ENCODE measurements at places on chromosomes 13 and 19.

DNA sequence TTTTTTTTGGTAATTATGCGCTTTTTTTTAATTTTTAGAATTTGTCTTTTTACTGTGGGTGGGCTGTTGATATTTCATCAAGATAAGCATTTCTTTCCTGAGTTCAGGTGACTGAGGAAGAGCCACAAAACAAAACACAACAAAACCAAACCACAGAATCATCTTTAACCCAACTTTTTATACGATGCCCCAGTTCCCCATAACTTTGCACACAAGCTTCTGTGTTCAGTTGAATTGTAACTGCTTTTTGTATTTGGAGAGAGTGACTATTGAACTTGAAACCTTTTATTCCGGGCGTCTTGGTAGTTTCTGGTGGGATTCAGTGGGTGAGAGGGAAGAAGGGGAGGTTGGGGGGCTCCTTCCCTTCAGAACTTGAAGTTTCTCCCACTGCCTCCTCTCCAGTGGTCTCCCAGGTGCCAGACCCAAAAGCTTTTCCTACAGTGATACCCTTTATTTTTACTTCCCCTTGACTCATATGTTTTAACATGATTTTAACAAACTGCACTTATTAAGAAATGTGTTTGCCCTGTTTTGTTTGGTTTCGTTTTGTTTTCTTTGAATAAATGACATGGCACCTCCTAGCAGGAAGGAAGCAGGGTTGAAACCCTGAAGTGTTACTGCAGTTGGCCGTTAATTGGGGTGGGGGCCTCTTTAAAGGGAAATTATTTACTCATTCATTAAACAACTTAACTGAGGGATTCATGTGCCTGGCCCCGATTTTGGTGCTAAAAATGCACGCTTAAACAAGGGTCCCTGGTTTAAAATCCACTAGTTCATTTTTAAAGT is 2.7 kb upstream of the CCDC97 start:
- no peak for DNase-seq

DNA sequence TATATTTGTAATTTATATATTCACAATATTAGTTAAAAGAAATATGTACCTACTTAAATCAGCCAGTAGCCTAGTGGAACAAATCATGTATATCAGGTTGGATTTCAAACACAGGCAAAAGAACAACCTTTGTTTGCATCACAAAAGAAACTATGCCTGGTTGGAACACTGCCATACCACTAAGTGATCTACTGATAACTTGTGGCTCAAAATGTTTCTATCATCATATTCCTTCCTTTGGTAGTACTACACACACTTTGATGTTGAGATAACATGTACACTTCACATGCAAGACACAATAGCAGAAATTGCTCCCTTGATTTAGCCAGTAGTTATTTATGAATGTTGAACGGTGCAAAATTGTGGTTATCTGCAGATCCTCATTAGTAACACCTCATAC is 146.0 kb upstream of the GPC6 start:
- DNase-seq: no peak

- DNase-seq: no peak
These were observed 61.8 kb upstream of the RANBP3 start for GRCh38 chr19:6039566-6040225.

DNA sequence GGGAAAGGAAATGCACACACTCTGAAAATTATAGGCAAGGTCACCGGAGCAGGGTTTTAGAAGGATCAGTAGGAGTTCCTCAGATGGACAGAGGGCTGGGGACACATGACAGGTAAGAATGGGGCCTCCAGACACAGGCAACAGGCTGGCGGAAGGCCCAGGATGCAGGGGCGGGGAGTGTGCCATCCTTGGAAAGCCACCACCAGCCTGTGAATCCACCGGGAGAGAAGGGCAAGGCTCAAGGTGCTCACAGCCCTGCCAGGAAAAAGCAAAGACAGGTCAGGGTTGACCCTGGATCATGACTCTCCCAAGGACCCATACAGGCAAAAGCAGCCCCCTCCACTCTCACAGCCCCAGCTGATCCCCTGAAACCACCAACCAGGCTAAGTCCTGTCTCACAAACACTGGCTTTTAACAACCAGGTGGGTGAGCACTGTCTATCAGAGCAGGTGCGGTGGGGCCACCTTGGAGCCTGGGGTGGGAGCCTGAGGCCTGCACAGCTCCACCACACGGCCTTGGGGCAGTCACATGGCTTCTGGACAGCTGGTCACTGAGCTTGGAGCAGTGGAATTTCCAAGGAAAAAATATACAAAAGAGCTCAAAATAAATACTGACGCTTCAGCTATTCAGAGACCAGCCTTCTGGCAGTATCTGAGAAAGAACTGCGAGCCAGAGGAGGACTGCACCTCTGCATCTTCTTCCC is 35.2 kb upstream of the ISYNA1 start:
- DNase-seq: no peak

GRCh38 chr13:108728370-108728769 is 99.0 kb downstream of the MYO16 start:
- no peak for DNase-seq

DNA sequence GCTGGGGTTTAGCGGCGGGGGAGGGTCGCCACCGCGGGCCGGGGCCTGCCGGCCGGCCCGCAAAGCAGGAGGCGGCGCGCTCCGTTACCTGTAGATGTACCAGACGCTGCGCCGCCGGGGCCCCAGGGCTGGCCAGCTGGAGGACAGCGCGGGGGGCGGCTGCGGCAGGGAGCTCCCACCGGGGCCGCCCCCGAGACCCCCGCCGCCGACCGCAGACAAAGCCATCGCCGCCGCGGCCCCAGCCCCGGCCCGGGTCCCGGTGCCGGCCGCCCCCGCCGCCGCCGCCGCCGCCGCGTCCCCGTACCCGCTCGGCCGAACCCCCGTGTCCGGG is 24.8 kb downstream of the SHANK1 start:
- no peak for DNase-seq

DNA sequence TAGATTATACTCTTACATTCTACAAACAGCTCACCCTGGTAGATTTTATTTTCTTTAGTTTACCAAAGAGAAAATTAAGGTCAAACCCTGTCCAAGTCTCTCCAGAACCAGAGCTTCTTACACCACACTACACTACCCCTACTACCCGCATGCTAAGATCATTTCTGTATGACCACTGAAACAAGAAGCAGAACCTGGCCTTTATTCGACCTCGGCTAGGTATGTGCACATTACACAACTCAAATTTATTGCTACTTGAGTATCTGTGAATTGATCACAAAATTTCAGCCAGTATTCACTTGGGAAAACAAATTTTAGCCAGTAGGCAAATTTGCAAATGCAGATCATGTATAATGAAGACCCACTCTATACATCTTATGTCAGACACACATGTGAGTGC is 2437.0 kb downstream of the PCDH9 start:
- no peak for DNase-seq

GRCh38 chr19:6358003-6358402 is 3.3 kb upstream of the CLPP start:
- DNase-seq: no peak

DNA sequence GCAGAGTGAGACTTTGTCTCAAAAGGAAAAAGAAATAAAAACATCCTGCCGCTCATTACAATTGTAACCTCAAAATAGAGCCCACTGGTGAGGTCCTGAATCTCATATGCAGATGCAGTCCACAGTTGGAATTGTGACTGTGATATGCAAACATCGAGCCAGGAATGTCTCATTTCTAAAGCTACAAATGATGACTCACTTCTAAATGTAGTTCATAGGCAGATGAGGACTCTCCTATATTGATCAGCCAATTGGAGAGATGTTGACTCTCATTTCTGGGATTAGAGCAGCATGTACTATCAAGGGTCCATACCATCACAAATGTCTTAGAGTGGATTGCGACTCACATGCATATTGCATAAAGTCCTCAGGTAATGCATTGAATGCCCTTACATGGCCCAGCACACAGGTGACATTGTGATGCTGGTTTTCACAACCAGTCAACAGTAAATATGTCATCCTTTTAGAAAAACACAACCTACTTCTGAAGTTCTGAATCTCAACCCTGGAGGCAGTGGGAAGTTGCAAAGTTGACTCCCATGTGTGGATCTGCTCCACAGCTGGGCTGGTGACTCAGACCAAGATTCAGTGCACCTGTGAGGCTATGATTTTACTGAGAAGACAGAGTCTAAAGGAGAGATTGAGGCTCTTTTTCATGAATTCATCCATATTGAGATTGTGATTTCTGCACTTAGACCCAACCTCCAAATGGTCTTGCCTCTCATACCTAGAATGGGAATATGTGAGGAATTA is 16.9 kb upstream of the ZNF254 start:
- no peak for DNase-seq

GRCh38 chr13:30308548-30308947 is 1.2 kb upstream of the KATNAL1 start:
- no peak for DNase-seq

- no peak for DNase-seq
These were observed 1109.5 kb downstream of the SLITRK1 start for GRCh38 chr13:82772816-82773215.

DNA sequence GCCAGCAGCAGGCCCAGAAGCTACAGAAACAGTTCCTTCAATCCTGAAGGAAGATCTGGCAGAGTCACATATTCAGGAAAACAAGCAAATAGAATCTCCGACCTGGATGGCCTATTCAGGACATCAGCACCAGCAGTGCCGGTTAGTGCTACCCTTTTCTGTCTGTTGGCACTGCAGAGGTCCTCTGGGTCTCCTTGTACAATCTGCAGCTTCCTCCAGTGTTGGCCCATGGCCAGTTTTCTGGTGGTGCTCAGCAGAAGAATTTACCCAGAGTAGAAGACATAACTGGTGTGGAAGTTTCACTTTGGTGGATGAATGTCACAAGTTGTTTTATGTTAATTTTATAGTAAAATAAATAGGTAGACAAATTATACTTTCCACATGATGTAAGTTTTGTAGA is 498.1 kb downstream of the COG6 start:
- DNase-seq: no peak

DNA sequence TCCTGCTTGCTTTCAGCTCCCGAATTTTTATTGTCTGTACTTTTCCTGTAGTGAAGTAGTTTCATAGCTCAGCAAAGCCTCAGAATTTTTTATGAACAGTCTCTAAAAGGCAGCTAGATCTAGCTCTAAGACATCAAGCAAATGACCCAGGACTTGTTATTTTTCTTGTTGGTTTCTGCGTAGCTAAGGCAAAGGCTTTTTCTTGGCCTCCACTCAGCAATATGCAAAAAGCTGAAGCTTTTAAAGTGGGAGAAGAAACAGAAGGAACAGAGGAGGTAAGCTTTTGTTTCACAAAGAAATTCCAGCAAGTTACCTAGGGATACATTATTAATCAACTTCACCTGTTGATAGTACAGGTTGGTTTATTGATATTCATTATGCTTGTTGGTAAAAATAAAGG is 235.9 kb downstream of the PCDH20 start:
- DNase-seq: no peak

DNA sequence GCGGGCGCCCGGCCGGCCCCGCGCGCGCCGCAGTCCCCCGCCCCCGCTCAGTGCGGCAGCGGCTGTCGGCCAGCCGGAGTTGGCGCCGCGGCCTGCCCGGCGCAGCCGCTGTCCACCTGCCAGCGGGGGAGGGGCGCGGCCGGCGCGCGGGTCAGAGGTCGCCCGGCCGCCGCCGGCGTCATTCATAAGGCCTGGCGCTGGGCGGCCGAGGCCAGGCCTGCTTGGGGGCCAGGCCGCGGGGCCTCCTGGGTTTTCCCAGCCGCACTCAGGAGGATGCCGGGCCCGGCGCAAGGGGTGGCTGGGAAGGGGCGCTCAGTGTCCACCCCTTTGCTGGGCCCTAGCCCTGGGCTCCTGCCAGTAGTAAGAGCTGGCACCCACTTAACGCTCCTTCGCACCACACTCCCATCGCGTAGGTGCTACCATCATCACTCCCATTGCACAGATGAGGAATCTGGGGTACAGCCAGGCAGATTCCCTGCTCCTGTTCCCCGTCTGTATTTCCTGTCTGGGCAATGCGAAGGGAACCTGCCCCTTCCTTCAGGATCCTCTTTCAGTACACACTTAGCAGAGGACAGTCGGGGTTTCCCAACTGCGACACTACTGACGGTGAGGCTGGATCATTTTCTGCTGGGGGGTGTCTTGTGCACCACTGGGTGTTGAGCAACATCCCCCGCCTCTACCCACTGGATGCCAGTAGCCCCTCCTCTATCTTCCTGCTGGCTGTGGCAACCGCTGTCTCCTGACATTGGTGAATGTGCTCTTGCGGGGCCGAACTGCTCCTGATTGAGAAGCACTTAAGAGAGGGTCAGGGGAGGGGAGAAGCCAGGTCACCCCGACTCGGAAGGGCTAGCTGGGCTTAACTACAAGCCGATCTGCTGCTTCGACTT is 846 bp upstream of the PRKACA start:
- DNase-seq: no peak

DNA sequence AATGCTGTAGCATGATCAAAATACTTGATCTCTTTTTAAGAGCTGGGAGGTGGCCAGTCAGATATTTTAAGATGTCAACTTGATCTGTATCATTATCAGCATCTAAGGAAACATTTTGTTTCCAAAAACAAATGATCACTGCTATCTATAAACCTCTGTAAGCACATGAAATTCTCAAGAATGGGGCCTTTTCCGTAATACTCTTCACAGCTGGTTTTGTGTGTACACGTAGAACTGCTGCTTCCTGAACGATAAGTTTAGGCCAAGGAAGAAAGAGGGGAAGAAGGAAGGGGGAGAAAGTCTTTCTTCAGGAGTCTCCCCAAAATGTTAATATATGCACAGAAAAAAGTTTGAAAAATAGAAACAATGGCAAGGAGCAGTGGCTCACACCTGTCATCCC is 25.7 kb downstream of the ARL11 start:
- DNase-seq: no peak

GRCh38 chr13:21615427-21615826 is 11.5 kb upstream of the MICU2 start:
- DNase-seq: no peak

DNA sequence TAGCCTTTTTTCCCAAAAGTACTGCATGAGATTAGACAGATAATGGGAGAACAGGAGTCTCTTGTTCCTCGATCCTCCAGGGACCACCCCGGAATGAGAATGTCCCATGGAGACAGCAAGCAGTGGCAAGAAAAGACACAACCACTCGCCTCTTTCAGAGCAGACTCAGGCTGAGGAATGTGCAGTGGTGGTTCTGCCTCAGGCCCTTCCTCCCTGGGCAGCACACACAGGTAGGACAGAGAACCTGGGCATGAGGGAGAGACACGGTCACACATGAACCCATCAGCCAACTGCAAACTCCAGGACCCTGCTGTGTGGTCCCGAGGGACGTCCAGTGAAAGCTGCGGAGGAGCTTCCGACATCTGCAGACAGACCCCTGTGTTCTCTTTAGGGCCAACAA is 31.0 kb downstream of the CRYL1 start:
- DNase-seq: no peak

DNA sequence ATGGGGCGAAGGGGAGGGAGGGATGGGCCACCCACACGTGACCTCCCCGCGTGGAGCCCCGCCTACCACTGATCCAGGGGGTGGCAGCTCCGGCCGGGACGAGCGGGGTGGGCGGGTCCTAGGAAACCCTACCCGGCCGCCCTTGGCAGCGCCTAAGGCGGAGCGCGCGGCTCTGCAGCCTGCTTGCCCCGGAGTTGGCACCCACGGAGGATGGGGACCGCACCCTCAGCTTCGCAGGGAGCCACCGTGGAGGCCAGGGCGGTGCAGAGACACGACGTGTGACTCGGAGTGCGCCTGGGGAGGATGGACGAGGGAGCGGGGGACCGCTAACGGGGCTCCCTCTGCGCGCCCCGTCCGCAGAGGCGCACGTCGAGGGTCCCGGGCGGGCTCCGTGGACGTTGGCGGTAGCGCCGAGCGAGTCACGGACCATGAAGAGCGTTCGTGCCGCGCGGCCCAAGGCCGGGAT is at the start of gene RGS9BP:
RGS9BP (plus strand) TSS at position 129 of the 466 bp plus-strand sequence. CDS start 416 bp downstream, outside the sequence.
- DNase-seq: no peak

All from NCI-H2081 treated with DMSO at 0.1 percent for 48 hours (cell line).